ENCODE measurements at places on chromosomes 5 and 9.

DNA sequence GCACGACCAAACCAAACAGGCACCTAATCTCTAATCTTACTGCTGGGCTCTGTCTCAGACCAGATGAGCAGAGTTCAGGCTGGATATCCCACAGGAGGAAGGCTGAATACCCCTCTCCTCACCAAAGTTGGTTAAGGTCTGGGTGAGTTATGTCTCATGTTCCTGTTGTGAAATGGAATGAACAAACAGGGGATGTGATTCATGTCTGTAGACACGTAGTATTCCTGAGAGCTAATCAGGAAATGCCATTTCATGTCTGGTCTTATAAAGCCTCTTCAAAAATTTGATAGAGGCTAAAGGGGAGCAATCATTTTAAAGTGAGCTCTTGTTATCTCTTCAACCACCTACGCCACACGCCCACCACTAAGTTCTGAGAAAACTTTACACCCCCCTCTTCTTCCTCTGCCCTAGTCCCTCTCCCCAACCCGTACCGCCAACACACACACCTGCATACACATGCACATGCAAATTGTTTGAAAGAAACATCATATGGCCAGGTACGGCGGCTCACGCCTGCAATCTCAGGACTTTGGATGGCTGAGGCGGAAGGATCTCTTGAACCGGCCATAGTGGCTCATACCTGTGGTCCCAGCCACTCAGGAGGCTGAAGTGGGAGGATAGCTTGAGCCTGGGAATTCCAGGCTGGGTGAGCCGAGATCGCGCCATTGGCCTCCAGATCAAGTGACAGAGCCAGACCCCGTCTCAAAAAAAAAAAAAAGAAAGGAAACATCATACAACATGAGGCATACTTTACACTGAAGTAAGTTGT lies 69.8 kb upstream of the RAI14 start:
- no peak for DNase-seq

GRCh38 chr5:139760066-139761056 lies 35.2 kb upstream of the PSD2 start:
- no peak for DNase-seq

DNA sequence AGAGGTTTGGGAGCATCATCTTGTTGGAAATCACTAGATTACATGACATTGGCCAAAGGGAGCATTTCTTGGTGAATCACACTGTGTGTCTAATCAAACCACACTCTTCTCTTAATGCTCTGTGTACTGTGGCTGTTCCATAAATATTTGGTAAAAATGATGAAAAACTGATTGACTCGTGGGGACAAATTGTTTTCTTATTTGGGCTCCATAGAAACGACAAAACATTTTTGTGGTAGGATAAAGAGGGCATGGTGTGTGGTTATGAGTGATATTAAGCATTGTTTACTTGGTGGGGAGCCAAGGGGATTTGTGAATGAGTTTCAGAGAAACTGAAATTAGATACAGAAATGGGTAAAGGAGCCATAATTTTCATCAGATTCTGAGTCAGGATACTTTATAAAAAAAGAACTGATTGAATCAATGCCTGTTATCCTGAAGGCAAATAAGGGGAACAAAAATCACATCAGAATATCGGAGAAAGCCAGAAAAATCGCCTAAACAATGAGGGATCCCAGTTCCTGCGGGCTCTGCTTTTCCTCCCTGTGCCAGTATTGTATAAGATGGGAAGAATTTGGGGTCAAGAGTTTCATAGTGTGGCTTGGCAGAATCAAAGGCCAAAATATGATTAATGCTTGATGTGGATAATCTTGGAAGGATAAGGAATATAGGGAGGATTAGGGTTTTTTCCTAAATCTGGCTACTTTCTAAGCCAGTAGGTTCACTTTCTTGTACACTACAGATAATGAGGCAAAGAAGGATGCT lies 33.3 kb downstream of the FBXL7 start:
- DNase-seq, result no peak

DNA sequence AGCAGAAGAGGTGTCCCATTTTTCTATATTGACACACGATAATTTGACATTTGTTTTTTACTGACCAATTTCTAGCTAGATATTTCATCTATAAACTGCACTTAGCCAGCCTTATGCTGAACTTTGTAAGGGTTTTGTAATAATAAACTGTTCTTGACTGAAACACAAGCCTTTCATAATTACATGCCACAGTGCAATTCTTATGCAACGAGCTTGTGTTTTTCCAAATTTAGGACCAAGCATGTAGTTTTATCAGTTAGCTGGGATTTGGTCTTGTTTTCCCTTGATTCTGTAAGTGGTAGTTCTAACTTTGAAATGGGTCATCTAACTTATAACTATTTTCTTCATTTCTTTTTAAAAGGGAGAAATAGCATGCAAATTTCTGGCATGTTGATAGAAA lies 1.3 kb upstream of the LURAP1L start:
- no peak for DNase-seq

GRCh38 chr5:37787742-37788141 lies 52.1 kb downstream of the GDNF start:
- DNase-seq, result no peak

- no peak for DNase-seq
Measured at GRCh38 chr5:8382456-8382855, 513.5 kb downstream of the MTRR start.

- no peak for DNase-seq
Measured at GRCh38 chr9:94076557-94076956, 7.7 kb upstream of the PTPDC1 start.

DNA sequence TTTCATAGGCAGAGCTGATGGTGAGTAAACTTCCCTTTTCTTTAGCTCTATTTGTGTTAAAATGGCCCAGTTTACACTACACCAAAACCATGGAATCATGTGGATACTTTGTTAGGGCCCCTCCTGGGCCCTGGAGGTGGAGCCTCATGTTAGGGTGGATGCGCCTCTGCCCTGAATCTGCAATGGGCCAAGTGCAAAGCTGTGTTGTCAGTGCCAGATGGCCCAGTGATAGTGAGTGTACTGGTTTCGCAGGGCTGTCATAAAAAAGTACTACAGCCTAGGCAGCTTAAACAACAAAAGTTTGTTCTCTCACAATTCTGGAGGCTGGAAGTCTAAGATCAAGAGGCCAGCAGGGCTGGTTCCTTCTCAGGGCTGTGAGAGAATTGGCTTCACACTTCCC lies 64.8 kb downstream of the HSPA4 start:
- DNase-seq, result no peak

DNA sequence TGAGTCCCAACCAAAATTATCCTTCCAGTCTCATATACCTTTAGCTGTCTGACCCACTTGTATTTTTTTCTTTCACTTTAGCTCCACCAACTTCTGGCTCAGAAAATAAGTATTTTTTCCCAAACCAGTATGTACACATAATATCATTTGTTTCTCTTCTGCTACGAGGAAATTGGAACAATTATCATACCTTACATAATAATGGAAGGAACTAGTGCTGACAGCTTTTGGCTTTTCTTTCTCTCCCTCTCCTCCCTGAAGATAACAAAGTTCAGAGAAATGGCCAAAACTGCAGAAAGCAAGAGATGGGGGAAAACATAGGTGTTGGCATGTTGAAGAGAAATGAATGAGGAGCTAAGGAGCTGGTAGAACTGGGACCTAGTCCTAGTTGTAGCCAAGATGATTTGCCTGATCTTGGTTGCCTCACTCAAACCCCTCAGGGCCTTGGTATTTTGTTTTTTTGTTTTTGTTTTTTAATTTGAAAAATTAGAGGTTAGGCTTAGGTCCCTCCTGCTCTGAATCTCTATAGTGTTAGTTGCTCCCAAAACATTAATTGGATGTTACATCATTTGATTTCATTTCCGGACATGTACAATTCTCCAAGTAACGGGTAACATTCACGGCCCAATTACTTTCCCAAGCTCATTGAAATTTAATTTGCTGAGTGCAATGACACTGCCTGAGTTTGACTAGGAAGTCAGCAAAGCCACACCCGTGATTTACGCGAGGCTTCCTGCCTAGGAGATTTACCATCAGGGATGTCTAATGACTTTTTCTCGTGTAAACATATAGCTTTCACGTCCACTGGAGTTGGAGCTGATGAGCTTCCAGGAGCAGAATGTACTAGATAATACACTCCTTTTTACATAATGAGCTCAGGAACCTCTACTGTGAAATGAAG lies 291.6 kb downstream of the TLE1 start:
- DNase-seq, result no peak

DNA sequence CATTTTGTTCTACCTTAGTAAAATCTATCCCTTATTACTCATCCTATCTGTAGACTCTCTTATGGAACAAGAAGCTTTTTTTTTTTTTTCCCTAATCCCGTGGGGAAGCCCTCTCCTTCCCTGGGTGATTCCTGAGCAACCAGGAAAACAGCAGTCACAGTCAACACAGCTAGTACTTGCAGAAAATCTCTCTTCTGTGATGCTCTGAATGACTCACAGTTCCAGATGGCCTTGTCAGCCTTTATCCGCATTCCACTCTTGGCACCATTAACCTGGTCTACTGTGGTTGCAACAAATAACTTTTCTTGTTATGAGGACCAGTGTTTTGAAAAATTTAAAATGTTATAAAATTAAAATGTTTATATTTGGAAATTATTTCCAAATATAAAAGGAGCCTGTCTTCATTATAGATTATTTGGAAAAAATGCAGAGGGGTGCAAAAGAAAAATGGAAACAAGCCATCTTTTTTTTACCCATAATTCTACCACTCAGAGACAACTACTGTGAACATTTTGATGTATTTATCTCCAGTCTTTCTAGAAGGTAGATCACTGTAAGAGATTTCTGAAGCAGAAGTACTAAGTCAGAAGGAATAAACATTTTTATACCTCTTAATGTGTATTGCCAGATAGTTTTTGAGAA lies 486.7 kb downstream of the RAB3C start:
- no peak for DNase-seq

GRCh38 chr5:38273626-38274025 lies 15.3 kb downstream of the EGFLAM start:
- DNase-seq, result no peak

DNA sequence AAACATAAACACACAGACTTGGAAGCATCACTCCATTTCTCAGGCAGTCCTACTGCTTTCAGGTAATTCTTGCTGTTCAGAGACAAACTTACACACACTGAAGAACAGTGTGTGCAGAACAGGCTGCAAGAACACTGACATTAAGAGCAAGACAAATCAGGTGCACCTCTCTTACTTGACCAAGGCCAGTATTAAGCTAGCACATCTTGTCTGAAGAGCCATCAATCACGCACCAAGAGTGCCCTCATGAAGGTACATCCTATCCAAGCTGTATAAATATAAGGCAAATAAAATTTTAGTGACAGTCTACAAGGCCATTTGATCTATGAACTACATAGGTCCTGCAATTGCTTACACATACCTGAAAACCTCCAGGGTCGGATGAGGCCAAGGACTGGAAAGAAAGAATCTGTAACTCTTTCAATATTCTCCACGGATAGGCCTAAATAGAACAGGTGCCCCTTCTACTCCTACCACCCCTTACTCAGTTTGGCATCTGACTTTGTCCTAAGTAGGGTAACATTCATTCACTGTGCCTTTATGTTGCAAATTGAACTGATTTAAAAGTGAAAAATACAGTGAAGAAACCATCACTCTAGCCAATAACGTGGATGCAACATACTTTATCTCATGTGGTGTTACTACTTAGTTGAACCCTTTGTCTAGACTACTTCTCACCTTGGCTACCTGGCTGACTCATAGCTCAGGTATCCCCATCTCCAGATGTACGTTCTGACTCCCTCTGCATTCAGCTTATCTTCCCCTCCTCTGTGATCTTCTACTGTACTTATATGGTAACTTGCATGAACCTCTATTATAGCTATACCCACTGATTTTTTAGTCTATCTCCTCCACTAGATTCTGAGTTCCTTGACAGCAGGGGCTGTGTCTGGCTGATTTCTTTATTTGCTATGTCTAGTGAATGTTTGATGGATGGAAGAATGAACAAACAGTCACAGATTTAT lies 256.3 kb downstream of the KIAA0825 start:
- no peak for DNase-seq

- no peak for DNase-seq
Measured at GRCh38 chr9:36704148-36704547, 131.5 kb downstream of the MELK start.

GRCh38 chr5:140881889-140882590 lies at the start of gene PCDHA13:
Gene PCDHA13, plus strand, starts transcription at chr5:140882124. Its CDS starts 145 bp downstream, at chr5:140882269.
- no peak for DNase-seq

GRCh38 chr9:16521868-16522411 lies 348.5 kb downstream of the BNC2 start:
- DNase-seq, result no peak

DNA sequence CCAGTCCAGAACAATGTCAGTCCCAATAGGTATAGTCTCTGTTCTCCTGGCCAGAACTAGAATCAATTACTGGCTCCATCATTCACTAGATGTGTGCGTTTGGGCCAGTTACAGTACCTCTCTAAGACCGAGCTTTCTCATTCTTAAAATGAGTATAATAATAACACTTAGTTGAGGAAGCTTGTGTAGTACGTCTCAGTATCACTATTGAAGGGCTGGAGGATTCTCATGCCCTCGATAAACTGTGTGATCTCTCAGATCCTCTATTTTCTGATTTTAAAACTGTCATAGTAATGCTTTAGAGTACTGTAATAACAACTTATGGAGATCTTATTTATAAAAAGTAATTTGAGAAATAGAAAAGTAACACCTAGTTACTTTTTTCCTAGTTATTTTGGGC lies 50.7 kb downstream of the CDKN2A start:
- DNase-seq, result no peak

GRCh38 chr5:165457859-165458481 lies 1952.6 kb downstream of the MAT2B start:
- peak; percentile 40 for DNase-seq

DNA sequence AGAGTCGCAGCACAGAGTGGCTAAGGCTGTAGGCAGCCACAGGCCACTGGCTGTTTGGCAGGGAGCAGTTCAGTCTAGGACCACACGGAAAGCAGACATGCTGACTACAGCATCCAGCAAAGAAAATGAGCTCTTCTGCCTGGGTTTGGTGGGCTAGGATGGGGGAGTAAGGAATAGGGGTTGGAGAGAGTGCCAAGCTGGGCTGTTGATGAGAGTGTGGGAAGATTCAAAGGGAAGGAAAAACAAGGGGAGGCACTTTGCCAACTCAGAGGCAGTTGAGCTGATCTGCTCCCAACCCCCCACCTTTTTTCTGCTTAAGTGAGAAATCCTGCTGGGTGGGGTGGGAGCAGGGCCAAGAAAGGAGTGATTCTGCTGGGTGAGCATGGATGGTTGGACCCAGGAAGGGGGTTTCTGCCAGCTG lies 35.9 kb downstream of the SVEP1 start:
- DNase-seq, result no peak

GRCh38 chr5:174556756-174557155 lies 167.6 kb upstream of the MSX2 start:
- no peak for DNase-seq

DNA sequence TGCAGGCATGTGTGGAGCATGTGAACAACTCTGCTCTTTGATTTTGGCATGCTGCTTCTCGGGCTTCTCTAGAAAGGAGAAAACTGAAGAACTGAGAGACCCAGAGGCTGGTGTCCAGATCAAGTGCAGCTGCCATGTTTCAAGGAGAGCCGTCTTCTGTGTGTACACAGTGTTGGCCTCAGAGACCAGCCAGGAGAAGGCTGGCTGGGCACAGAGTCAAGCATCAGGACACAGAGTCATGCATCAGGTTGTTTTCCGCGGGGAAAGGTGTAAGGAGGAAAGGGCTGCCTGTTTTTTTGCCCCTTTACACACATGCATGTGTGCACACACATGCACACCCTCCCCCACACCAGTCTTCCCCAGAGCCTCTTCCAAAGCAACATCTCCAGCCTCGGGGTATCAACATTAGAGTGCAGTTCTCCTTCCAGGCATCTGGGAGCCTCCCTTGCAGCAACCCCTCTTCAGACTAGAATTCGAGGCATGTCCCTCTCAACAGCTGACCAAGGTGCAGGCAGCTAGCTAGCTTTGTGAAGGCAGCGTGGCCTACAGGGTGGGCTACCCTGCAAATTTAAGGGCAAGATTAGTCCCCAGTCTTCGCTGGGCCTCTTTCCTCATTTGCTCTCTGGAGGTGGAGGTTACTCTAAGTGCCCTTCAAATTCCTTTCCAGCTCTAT lies 180.9 kb downstream of the AOPEP start:
- DNase-seq, result no peak
